H1 (cell line): ENCODE measurements at places on chromosomes 2 and 18.

- no peak for DNase-seq
- no peak overlapping the region for H3K4me3 ChIP-seq
- no peaks in the 10 kb centered on the region for H3K4me1 ChIP-seq
- no peak overlapping the region for H3K27ac ChIP-seq
- H3K27me3 ChIP-seq = no peaks in the 10 kb centered on the region
These were observed 140.1 kb downstream of the HDAC4 start for GRCh38 chr2:239260546-239261327.

- peak overlapping the region; percentile 18; the same call in 1 of the 2 replicates for H3K27ac ChIP-seq
- no peak overlapping the region for H3K4me3 ChIP-seq
- no peak for DNase-seq
These were observed 41.3 kb downstream of the SH2D6 start for GRCh38 chr2:85459771-85460170.

DNA sequence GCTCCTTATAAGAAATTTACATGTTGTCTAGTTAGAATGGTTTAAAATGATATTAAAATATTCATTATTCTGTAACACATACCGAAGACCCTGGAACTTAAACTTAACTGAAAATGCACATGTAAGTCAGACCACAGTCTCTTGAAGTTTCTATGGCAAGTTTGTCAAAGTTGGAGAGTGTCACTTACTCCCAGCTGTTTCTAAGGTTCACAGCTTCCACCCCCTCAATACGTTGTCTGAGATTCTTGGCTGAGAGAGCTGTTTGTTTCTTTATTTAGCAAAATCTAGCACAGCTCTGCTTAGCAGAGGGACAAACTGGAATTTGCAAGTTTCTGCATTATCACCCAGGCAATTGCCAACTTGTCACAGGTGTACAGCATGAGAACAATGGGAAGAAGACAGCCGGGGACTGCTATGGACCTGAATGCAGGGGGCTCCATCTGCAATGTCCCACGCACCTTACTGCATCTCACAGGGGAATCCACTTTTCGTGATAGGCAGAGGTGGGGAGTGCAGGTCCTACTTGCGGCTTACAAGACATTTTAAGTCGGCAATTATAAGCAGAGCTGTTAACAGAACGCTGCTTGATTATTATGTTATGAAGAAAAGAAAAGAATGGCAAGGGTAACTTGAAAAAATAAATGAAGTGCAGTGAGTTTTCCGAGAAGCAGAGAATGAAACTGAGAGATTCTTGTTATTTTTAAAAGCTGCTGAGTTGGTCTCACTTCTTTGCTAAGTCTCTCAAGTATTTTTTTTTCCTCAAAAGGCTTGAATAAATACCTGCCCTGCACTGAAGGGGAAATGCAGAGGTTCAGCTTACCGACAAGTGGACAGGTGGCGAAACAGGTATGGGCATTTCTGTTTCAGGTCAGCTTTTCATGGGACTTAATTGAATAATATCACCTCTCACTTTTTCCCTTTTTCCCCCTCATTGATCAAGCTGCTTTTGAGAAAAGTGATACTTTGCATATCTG lies 1072.1 kb upstream of the FANCL start:
- no peak for DNase-seq
- H3K36me3 ChIP-seq = no peaks in the 10 kb centered on the region
- no peak overlapping the region for H3K4me3 ChIP-seq
- no peaks in the 10 kb centered on the region for H3K4me1 ChIP-seq
- H3K27ac ChIP-seq = no peak overlapping the region

DNA sequence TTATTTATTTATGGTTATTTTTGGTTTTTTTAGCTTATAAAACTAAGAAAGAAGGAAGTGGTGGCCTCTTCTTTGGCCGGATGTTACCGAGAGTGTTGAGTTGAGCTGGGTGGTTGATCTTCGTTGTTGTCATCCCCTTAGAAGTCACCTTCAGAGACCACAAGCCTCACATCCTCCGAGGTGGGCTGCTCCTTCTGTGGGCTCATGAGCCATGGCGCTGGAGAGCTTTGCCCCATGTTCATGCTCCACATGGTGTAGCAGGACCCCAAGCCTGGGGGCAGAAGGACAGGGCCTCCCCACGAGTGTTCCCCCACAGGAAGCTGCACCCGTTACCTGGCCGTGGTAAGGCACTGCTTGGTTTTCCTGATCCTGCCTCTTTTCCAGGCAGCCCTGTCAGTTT lies 23.4 kb downstream of the SNTG2 start:
- H3K4me3 ChIP-seq = no peak overlapping the region
- no peaks in the 10 kb centered on the region; the same call in 1 of the 2 replicates for H3K4me1 ChIP-seq
- no peaks in the 10 kb centered on the region for H3K27me3 ChIP-seq
- peaks cover 6% of the 10 kb centered on the region; the same call in 1 of the 2 replicates for H3K36me3 ChIP-seq

GRCh38 chr2:189580241-189580651 lies 340 bp downstream of the SLC40A1 start:
- H3K4me1 ChIP-seq = peaks cover 8% of the 10 kb centered on the region
- H3K27me3 ChIP-seq = peaks cover 61% of the 10 kb centered on the region
- H3K27ac ChIP-seq = no peak overlapping the region
- H3K36me3 ChIP-seq = no peaks in the 10 kb centered on the region

DNA sequence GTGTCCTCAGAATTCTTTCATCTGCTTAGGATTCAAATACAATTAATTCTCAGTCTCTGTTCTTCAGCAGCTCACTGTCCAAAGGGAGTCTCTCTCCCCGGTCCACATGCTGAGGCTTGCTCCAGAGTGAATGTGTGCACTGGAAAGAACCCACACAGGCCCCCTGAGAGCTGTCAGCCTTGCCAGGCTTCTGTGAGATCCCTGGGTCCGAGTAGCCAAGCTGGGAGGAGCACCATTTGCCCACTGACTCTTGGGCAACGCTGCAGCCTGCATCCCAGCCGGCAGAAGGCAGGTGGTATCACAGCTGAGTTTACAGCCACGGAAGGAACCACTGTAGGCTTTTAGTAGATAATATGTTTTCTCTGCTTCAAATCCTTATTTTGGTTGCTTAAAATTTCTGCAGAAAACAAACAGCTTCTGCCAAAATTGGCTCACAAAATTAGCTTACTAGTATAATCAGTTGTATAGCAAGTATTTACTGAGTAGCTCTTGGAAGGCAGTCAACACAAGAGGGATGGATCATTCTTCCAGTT lies 21.4 kb upstream of the LTBP1 start:
- H3K4me3 ChIP-seq = no peak overlapping the region
- no peak overlapping the region for H3K27ac ChIP-seq
- H3K36me3 ChIP-seq = no peaks in the 10 kb centered on the region

GRCh38 chr18:5393779-5394178 lies 98.3 kb upstream of the ZBTB14 start:
- H3K4me1 ChIP-seq = no peaks in the 10 kb centered on the region; the same call in 1 of the 2 replicates
- H3K4me3 ChIP-seq = no peak overlapping the region
- H3K36me3 ChIP-seq = no peaks in the 10 kb centered on the region
- no peaks in the 10 kb centered on the region for H3K27me3 ChIP-seq
- H3K27ac ChIP-seq = no peak overlapping the region

GRCh38 chr18:11274144-11274794 lies 124.9 kb upstream of the PIEZO2 start:
- H3K27ac ChIP-seq = no peak overlapping the region
- H3K36me3 ChIP-seq = no peaks in the 10 kb centered on the region
- no peaks in the 10 kb centered on the region; the same call in 1 of the 2 replicates for H3K27me3 ChIP-seq
- H3K4me3 ChIP-seq = no peak overlapping the region
- DNase-seq = no peak
